ENCODE measurements at places on chromosomes 3 and 15.

DNA sequence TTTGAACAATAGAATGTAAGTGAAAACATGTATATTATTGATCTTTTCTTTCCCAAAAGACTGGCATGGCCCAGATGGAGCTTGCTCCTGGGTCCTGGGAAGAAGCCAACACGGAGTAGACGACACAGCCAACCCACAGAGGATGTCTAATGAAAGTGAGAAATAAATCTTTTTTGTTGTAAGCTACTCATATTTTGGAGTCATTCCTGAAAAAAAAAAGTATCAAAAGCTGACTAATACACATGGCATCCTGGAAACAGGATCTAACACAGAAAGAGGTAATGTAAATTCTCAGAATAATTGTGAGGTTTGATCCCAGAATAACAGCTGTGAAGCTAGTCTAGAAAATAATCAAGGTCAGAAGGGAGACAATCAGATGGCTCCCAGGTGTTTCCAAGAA, 12.6 kb upstream of the FRMD5 start:
- DNase-seq: no peak

GRCh38 chr3:173970281-173970680, 572.7 kb downstream of the NLGN1 start:
- no peak for DNase-seq

GRCh38 chr3:17942856-17943255, 200.4 kb upstream of the TBC1D5 start:
- DNase-seq: no peak

DNA sequence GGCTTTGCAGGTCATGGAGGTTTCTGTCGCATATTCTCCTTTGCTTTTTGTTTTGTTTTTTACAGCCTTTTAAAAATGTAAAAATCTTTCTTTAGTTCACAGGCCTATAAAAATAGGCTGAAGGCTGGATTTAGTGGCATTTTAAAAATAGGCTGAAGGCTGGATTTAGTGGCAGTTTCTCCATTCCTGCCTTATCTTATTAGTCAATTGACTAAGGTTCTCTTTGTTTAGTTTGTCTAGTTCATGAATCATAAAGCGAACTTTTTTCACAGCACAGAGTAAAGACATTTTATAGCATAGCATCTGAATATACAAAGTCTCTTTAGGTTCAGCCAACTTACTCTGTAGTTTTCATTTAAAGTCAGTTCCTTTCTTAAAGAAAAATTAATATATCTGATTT, 31.4 kb downstream of the AP4E1 start:
- DNase-seq: no peak

- no peak for DNase-seq
These were observed 27.4 kb upstream of the SLCO2A1 start for GRCh38 chr3:134057006-134057653.

DNA sequence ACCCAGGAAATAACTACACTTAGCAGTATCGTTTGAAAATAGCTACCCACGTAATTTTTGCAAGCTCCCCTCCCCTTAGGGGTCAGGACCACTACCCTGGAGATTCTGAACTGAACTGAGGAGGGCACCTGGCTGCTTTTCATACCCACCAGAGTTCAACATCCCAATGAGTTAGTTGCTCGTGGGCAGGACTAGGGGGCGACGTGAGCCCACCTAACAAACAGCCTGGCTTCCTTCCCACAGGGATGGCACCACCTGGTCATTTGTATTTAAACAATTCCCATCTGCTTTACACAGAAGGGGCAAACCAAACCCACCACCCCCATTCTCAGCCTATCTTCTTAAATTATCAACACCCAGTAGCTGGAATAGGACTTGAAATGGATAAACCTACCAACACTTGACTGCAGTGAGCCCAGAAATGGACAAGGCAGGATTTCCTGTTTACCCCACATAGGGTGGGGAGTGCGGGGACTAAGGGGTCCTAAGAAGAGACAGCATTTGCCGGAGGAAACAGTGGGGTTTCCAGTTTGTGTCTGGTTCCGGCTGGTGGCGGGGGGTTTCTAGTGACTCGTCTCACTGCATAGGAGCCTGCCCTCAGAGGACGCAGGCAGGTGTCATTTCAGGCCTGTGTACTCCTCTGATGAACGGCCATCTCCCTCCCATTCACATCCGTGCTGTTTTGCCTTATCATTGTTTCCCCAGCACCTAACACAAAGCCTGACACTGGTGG, 11.6 kb upstream of the VGLL4 start:
- no peak for DNase-seq

GRCh38 chr3:45591547-45592040, 3.0 kb upstream of the LIMD1 start:
- DNase-seq: no peak

- no peak for DNase-seq
These were observed 85.0 kb downstream of the PTPRG start for GRCh38 chr3:61646360-61646759.

DNA sequence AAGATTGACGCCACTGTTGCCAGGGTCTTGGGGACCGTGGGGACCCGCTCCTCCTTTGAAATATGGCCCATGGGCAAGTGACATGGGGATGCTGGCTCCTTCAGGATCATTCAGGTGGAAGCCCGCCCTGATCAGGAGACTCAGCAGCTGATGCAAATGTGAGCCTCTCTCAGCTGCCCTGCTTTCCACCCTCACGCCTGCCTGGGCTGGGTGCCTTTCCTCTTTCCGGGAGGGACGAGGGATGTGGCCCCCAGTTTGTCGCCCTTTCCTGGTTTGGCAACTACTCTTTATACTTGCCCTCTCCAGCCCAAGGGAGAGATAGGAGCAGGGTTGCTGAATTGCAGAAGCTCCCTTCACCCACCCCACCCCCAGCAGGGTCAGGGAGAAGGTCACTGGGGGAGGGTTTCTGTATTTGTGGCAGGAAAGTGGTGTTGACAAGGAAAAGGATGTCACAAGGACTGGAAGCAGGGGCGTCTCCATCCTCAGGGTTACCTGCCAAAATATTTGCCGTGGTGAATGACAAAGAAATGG, 21.8 kb downstream of the DNASE1L3 start:
- no peak for DNase-seq

DNA sequence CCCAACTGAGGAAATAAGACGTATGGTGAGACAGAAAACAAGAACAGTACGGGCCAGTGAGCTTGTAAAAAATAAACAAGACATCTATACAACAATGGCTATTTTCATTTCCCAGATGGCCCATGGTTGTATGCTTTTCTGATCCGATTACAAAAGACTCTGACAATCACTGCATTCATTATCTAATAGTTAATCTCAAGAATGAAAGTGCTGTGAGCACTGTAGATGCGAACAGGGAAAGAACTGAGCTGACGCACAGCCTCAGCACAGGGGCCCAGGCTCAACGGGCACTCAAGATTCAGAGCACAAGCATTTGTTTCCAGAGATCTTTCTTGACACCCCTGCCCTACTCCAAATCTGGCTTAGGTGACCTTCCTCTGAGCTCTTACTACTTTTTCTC, 6.9 kb downstream of the MTMR10 start:
- DNase-seq: peak; percentile 88

- DNase-seq: no peak
These were observed 141.3 kb downstream of the ADAM10 start for GRCh38 chr15:58608129-58608590.

- no peak for DNase-seq
These were observed 74.9 kb upstream of the IQSEC1 start for GRCh38 chr3:13148126-13148525.

GRCh38 chr3:63995086-63995485, 28.2 kb downstream of the PSMD6 start:
- DNase-seq: no peak

- DNase-seq: no peak
These were observed 70.1 kb downstream of the TRAK1 start for GRCh38 chr3:42161050-42161935.

GRCh38 chr3:153080778-153081240, 81.2 kb upstream of the RAP2B start:
- no peak for DNase-seq

DNA sequence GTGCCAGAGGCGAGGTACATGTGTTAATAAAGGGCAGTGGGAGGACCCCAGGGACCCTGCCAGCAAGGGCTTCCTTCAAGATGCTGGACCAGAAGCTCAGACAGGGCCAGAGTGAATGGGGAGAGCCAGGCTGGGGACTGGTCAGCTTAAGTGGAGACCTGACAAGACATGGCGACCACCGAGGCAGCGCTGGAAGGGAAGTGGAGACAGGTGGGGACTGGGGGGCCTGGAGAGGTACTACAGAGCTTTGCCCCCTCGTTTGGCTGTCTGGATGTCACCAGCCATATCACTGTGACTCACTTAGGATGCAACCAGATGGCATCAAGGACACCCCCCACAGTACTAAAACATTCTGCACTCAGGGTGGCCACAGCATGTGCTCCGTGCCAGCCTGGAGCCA, 97.9 kb downstream of the ADCY5 start:
- DNase-seq: no peak

DNA sequence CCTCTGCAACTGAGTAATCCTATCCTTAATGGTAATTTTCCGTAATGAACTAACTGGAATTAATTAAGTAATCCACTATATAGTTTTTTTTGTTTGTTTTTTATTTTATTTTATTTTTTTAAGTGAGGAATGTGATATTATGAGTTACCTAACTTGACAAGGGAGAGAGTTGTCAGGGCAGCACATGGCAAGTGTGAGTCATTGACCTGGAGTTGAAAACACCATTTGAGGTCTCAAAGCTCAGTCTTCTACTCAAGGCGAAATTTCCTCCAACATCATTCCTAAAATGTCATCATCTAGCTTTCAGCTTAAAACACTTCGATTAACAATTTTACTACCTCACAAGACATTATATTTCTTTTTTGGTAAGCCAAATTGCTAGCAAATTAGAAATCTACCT, 87.8 kb downstream of the NECTIN3 start:
- no peak for DNase-seq

- no peak for DNase-seq
These were observed 247.5 kb upstream of the LYSMD4 start for GRCh38 chr15:99980752-99981151.

DNA sequence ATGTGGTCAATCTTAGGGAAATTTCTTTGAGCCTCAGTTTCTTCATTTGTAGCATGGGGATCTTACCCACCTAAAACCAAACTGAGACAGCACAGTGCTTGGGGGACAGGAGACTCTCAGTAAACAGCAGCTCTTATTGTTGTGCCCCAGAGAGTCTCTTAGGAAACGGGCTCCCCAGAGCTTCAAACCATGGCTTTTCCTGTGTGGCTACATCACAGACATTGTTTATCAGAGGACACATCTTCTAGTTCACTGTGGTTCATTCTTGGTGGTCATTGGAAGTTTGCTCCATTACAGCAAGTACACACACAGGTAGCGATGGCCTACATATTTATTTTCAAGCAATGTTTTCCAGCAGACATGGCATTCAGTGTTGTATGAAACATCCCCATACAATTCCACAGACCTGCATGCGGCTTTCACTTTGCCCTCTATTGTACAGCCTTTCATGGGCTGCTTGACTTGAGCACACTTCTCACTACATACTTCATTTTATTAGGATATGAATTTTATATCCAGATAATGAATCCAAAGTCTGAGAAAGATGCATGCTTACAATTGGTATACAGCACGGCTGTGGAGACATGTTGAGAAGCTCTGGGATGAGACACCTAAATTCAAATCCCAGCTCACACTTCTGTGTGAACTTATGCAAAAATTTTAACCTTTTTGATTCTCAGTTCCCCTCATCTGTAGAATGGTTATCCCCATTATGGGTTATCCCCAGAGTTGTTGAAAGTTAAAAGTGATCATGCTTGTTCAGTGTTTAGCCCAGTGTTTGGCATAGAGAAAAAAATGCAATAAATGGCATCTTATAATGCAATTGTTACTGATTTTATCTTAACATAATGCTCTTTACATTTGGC, 84.8 kb upstream of the ICE2 start:
- DNase-seq: no peak

DNA sequence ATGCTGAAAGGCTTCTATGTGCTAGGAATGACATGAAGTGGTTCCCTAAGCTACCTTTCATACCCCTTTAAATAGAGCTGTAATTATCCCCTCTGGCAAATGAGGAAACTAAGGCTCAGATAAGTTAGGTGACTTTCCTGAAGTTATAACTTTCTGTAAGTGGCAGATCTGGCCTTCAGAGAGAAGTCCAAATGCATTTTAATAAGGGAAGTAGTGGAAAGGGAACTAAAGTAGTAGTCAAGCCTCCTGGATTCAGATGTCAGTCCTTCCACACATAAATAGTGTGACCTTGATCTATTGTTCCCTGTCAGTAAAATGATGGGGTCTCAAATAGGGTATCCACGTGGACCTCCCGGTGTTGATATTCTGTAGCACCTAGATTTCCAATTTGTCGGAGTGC, 277.7 kb downstream of the EDEM1 start:
- DNase-seq: no peak

DNA sequence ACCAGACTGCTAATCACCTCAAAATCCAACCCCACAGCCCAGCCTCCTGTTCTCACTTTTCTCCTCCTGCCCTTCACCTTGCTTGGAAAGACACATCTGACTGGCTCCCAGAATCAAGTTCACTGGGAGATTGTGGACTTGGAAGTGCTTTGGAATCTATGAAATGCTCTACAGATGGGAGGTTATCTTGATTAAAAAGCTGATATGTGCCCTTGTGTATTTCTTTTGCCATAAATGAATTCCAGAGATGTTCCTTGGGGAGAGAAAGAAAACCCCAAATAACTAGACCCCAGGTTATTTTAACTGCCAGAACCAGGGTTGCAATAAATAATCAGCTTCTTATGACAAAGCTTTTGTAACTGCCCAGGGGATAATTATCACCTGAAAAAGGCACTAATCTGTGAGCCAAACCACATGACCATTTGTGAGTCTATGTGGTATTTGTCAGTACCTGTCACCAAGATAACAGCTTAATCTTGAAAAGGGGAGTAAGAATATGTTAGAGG, 21.7 kb upstream of the ARHGEF3 start:
- DNase-seq: no peak

DNA sequence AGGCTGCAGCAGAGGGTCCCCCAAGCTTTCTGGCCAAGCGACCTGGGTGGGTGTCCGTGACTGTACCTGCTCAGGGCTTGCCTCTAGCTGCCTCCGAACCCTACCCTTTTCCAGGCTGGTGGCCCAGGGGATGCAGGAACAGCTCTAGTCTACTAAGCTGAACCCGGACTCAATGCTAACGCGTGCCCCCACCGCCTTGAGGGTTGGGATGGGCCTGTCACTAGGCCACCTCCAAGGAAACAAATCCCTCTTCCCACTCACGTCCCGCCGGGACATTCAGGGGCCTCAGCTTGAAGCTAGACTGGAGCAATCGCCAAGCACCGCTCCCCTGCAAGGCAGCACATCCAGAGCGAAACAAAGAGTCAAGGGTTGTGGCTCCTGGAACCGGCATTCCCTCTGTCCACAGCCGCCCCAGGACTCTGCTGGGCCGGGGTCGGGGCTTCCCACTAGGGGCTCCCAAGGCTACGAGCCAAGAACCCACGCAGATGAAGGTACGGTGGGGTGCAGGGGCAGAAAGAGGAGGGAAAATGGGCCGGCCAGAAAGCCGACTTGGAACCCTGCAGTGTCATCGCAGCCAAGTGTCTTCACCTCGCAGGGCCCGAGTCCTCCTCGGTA, 2.9 kb downstream of the FBXL22 start:
- DNase-seq: no peak

- no peak for DNase-seq
These were observed 27.4 kb upstream of the TJP1 start for GRCh38 chr15:29849716-29850115.

- DNase-seq: no peak
These were observed 30.2 kb downstream of the PLAAT1 start for GRCh38 chr3:193271101-193271840.

- DNase-seq: no peak
These were observed 159.8 kb downstream of the B3GALNT1 start for GRCh38 chr3:160945336-160945735.

Measured in hippocampal formation (tissue), 2 donors.